ENCODE measurements at places on chromosomes 13 and 19.

- no peak for DNase-seq
These were observed 26.1 kb upstream of the N4BP2L1 start for GRCh38 chr13:32453981-32454380.

DNA sequence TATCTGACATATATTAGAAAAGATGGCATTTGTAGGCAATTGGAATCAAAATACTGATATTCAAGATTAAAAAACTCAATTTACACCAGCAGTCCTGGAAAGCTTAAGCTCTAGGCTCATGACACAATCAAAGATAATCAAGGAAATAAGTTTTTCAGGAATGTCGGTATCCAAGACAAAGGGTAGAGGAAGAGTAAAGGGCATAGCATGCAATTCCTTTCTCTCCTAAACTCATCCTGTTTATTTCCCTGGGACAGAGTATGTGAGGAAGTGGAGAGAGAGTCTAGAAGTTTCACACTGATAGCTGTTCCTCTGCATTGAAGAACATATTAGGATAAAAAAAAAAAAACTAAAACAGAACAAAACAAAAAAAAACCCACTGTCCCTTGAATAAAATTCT lies 2452.1 kb downstream of the PCDH9 start:
- DNase-seq = no peak

DNA sequence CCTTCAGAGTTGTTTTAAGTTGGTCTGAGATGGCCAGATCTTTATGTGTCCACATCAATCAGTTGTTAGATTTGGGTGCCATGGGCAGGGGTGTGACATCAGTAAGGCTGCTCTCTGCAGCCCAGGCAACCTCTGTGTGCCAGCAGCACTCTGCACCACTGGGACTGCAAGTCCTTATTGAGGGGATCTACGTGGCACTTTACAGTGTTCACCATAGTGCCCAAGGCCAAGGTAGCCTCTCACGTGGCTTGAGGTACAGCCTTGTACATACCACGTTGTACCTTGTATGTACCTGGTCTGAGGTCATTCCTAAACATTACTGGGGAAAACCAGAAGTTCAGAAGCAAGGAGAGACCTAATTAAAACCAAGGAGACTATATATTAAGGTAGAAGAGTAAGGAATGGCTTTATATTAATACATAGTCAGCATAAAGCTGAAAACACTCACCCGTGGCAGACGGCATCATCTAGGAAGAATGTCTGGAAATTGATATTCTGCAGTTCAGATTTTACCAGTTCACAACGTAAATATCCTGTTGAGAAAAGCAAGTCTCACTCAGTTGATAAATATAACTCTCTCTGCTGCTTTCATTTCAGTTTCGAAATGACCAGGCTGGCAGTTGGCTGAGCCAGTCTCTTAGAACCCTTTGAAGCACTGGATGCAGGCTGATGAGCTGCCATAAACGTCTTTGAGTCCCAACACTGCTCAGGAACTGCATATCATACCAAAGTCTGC lies 128.8 kb downstream of the ZDHHC20 start:
- DNase-seq = no peak

GRCh38 chr13:73957889-73958288 lies 176.3 kb downstream of the KLF12 start:
- no peak for DNase-seq

GRCh38 chr13:34172048-34172447 lies 354.1 kb downstream of the RFC3 start:
- no peak for DNase-seq

- DNase-seq = no peak
These were observed 91.9 kb downstream of the ZNF431 start for GRCh38 chr19:21233691-21234090.

DNA sequence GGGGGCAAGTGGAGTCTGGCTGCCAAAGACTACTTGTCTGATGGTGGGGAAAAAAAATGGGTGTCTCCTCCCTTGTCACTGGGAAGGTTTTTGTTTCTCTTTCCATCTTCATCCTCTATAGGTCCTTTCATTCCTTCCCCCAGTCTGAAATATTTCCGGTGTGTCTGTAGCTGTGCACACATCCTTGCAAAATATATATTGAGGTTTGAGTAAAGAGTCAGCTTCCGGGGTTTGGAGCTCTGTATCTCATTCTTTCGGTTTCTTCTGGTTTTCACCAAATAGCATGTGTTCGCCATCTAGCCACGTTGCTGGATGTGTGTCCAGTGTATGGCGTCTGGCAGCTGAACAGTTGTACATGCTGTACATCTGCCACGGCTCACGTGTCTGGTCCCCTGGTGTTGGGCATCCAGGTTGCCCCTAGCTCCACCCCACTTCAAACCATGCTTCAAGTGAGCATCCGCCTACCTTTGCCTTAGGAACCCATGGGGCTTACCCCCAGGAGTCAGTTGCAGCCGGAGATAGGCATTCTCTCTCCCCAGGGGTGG lies 142.2 kb downstream of the SIPA1L3 start:
- DNase-seq = no peak

DNA sequence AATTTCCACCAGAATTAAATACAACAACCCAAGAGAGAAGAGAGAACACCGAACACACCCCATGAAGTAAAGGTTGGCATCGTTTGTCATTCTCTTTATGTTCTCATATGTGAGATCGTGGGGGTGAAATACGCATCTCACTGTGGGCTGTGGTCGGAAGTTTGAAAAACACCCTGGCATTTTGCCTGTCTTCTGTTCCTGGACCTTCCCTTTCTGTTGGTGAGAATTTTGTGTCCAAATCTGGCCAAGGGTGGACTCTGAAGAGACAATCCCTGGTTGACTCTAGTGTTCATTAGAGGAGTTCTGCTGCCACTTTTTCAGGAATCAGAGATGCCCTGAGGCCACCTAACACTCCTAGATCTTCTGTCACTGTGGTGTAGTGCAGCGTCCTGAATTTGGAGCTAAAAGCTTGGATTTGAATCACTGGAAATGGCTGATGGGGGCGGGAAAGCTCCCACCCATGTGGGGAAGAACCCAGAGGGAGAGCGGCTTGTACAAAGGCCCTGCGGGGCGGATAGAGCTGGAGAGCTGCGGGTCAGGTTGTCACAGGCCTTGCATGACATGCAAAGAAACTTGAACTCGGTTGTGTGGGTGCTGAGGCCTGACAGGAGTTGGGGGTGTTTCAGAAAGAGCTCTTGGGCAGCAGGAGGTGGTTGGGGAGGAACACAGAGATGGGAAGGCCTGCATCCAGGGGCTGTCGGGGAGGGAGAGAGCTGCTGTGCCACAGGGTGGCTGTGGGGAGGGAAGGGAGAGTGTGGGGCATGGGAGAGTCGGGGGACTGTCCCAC lies 11.1 kb upstream of the SPATA13 start:
- DNase-seq = no peak

- DNase-seq = no peak
These were observed 329.2 kb downstream of the SLC7A1 start for GRCh38 chr13:29266261-29266660.

- DNase-seq = no peak
These were observed 44.3 kb upstream of the ADGRE1 start for GRCh38 chr19:6842871-6843607.

GRCh38 chr19:28555317-28555716 lies 657.6 kb downstream of the UQCRFS1 start:
- DNase-seq = no peak

- no peak for DNase-seq
These were observed 1193.8 kb downstream of the SLITRK1 start for GRCh38 chr13:82688400-82688994.

DNA sequence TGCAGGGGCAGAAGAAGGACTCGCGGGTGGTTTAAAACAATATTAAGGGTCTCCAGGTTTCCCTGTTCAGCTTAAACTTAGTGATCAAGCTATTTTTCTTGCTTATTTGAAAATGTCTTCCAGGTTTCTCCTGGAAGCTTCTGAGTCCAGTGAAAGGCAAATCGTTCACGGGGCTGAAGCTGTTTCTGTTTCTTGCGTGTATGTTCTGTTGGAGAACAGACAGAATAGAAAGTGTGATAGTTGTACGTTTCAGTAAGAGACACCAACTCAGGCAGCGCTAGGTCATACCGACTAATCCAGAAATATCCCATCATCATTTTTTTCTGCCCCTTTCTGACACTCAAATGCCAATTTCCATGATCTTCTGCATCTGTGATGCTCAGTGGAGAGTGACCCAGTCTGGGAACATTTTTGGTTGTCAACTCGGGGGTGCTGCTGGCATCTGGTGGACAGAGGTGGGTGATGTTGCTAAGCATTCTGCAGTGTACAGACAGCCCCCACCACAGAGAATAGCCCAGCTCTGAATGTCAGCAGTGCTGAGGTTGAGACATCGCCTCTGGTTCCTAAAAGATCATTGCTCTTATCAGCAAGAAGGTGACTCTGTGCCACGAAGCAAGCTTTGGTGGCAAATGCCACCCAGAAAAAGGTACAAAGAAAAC lies 4.3 kb downstream of the KLF2 start:
- DNase-seq = no peak

All from body of pancreas (tissue), 4 donors.